ENCODE measurements at places on chromosomes 4 and X. TPM values are rescaled to one million over a fixed set of nuclear protein-coding genes. Genes with fewer than 3 reads are reported as not detected.

GRCh38 chr4:165343353-165344191 lies 16.1 kb downstream of the MSMO1 start:
- no peak for DNase-seq

The NUDT11 gene
- total RNA-seq: 2.4 TPM

DNA sequence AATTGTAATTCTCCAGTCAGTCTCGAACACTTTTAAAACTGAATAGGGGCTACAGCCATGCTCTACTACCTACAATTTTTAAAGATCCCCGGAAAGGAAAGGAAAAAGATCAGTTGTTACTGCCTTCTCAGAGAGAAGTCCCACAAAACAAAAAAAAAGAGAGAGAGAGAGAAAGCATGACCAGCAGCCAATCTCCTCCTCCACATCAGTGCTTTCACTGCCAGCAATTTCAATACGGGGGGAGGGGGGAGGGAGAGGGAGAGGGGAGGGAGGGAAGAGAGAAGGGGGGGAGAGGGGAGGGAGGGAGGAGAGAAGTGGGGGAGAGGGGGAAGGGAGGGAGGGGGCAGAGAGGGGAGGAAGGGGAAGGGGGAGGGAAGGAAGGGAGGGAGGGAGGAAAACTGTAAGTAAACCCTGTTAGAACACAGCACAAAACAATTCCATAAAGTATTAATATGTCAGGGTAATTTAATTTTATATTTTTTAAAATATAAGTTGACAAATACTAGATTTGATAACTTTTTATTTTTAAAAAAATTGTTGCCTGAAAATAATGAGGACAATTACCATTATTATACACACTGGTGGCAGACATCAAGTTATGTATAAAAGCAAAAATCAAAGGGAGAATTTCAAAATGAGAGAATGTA lies 108.0 kb downstream of the LRBA start:
- no peak for DNase-seq

The CT45A5 gene
- total RNA-seq: not detected

The APLN gene
- total RNA-seq: 0.38 TPM

DNA sequence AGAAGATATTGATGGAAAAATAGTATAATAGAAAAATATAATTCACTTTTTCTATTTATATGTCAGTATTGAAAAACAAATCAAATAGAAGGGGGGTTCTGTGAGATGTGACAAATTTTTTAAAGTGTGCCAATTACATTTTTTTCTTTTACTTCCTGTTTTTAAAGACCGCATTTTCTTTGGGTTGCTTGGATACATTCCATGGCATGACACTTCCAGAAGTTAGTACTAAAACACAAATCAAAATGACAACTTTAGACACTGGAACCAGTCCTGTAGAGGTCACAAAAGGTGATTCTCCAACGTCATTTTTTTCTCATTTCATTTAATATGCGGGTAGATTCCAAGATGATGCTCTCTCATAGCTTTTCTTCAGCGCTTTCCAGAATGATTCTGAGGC lies 116.2 kb upstream of the GNPDA2 start:
- DNase-seq: no peak

The TMSB15A gene
- not detected for total RNA-seq

DNA sequence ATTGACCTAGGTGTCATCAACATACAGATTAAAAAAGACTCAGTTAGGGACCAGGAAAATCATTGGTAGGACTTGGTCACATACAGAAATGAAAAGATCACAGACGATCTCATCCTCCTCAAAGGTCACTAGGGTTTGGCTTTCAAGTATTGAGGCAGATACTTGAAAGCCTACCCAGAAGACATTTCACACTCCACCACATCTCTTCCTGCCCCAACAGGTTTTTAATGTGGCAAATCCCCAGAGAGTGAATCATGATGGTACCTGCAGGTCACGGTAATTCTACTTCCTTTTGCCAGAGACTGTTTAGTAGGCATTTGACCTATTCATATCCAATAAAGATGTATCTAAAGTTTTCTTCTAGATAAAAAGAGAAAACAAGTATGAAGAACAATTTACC lies 44.1 kb downstream of the INPP4B start:
- no peak for DNase-seq

The HELT gene
- 1.2 TPM for total RNA-seq

DNA sequence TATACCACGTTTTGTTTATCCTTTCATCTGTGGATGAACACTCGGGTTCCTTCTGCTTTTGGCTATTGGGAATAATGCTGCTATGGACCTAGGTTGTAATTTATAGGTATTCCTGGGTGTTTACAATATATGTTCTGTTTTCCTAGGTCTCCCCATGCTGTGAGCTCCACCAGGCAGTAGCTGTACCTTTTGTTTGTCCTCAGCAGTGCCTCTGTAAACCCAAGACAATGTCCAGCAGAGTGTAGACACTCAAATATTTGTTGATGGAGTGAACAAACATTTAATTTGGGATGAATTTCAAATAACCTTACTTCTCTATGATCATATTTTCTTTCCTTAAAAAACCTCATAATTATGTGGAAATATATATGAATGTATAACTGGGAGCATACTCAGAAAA lies 259.5 kb upstream of the BOD1L1 start:
- DNase-seq: no peak

DNA sequence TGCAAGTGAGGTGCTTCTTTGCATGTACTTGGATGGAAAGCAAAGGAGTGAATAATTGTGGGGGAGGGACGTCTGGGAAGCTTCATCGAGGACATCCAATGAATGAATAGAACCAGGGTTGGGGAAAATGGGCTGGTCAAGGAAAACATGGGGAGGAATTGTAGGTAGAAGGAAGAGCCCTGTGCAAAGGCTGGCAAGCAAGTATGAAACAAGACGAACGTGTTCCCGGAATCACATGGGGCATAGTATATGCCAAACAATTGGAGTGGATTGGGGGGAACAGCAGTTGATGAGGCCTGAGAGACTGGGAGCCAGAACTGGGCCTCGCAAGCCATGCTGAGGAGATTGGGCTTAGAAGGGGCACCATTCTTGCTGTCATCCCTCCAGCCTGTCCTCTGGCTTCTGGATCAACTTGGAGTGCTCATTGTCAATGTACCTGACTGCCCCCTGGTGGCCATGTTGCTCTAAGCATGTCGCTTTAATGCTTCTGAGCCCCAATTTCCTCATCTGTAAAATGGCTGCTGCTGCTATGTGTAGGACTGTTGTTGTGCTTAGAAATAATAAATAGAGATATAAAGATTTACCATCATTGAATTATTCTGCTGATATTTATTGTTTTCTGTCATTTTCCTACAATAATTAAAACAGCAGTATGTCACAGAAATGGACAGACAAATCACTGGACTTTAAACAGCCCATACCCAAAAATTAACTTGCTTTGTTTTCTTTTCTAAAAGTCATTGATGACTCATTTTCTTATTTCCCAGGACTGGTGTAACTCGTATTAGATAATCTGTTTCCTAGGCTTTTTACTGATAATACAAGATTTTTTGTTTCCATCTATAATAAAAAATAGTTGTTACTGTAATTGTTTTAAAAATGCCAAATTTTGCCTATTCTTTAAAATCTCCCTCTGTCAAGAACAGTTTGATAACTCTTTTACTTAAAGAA lies 66.4 kb downstream of the JADE3 start:
- DNase-seq: peak; percentile 74

The GAGE12E gene
- total RNA-seq: not detected

DNA sequence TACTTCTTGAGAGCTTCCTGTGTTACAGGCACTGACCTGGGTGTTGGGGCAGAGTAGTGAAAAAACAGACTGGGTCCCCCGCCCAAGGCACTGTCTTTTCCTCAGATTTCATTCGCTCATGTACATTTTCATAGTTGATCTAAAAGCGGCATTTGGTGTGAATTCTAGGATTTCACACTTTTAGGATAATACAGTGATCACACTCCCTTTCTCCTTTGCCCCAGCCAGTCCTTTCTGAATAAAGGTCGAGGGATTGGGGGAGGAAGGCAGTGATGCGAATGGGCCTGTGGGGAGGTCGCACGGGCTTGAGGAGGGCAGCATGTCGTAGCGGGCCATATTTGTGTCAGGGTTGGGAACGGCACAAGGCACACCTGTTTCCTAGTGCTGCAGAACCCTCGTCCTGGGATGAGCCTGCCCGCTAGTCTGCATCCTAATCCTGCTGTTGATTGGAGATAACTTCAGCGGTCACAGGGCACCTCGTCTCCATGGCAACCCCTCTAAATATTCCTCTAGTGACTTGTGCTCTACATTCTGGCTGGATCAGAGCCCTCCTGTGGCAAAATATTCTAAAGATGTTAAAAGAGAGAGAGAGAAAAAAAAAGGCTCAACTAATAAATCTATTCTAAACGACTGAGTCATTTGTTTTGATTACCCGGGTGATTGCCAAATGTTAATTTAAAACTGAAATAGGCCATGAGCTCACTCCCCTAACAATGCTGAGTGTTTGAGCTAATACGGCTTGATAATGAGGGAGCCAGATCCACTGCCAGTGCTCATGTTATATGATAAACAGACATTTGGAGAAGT lies 21.8 kb downstream of the FHL1 start:
- peak; percentile 84 for DNase-seq

GRCh38 chr4:125315576-125316400 lies 1.0 kb downstream of the FAT4 start:
- no peak for DNase-seq

DNA sequence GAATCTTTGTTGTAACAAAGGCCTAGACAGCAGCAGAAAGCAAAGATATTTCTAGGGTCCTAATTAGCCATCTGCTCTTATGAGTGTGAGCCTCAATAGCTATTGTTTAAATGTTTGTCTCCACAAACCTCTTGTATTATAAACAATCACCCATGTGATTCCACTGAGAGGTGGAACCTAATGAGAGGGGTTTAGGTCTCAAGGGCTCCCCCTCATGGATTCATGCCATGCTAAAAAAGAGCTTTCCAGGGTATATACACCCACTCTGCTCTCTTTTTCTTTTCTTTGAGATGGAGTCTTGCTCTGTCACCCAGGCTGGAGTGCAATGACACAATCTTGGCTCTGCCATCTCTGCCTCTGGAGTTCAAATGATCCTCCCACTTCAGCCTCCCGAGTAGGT lies 42.1 kb downstream of the TRIM61 start:
- DNase-seq: no peak

DNA sequence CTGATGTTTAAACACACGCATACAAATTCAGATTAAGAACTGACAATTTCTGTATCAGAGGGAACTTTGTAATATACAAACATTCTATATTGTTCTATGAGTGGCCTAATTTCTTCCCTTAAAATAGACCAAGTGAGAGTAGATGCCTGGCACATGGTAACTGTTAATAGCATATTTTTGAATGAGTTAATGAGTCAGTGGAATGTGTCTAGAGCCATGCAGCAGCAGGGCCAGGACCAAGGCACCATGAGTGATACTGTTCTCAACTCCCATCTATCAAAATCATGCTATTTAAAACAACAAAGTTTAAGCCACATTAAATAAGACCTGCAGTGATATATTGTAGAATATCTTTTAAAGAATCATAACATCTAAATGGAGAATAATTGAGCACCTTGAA lies 98.3 kb downstream of the ARHGAP24 start:
- no peak for DNase-seq

- no peak for DNase-seq
Observed at GRCh38 chr4:112751447-112751846, 114.5 kb downstream of the LARP7 start.

GRCh38 chr4:53854991-53855568 lies 209.3 kb downstream of the CHIC2 start:
- DNase-seq: no peak

GRCh38 chrX:151711787-151712186 lies 4.0 kb upstream of the FATE1 start:
- peak; percentile 39 for DNase-seq

GRCh38 chrX:12309744-12310076 lies 171.4 kb downstream of the FRMPD4 start:
- DNase-seq: no peak

DNA sequence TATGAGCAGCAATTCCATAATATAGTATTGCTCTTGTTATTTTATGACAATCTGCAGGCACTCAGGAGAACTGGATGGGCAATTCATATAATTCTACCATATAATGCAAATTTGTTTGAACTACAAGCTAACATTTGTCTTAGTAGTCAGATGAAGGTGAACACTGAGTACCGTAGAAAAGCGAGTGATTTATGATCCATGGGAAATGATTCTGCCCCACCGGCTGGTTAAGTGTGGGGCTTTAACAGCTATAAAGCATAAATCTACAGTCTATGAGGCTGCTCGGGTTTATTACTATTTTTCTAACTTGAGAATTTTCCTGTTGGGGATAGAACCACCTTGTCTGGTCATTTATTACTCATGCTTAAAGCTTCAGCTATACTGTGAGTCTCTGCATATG lies 275.5 kb downstream of the PCDH10 start:
- no peak for DNase-seq

The KLKB1 gene
- not detected for total RNA-seq

DNA sequence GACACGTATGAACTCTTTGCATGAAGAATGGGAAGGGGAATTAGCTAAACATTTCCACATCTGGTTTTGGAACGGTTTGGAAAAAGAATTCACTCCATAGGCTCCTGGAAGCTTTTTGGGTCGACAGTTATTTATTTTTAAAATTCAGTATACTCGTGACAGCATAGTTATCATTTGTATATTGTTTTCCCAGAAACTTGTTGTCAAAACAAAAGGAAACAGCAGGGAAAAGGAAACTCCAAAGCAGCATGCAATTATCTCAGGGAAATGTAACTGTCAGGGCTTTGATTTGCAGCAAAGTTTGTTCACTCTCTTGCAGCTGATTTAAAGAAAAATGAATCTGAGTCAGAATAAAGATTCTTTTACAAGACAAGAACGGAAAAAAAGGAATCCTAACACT lies 86.5 kb downstream of the PLAC1 start:
- no peak for DNase-seq

The SPANXN3 gene
- not detected for total RNA-seq

The USP26 gene
- total RNA-seq: not detected

The FBXL5 gene
- total RNA-seq: 100 TPM

DNA sequence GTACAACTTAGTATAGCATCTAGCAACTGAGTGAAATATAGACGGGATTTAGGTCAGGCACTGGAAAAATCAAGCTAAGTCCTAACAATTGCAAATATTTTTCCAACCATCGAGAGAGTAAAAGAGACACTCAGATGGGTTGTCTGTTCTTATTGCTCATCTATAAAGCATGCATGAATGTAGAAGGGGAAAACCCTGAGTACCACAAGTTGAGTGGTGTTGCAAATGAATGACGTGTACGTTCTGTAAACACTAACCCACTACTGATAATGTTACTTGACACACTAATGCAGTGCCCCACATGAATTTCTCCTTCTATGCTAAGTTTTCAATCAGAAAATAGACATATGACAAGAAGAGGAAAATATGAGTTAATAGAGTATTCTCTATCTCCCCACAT lies 211.2 kb downstream of the COX18 start:
- DNase-seq: no peak

GRCh38 chrX:124113621-124114600 lies 152.4 kb downstream of the STAG2 start:
- no peak for DNase-seq
